Activated CD4-positive, alpha-beta T cell treated with anti-CD3 and anti-CD28 coated beads, Interleukin-2, amount 10 ng/mL, durations not matched to agents 24 days and 14 days (primary cell): ENCODE measurements at places on chromosomes 6 and 20. TPM values are rescaled to one million over a fixed set of nuclear protein-coding genes. Genes with fewer than 3 reads are reported as not detected.

Gene SLC17A2
- 0.14 TPM in 1 of 2 replicates, not detected in the other for total RNA-seq

Gene PI16
- total RNA-seq, result not detected in 2 replicates

DNA sequence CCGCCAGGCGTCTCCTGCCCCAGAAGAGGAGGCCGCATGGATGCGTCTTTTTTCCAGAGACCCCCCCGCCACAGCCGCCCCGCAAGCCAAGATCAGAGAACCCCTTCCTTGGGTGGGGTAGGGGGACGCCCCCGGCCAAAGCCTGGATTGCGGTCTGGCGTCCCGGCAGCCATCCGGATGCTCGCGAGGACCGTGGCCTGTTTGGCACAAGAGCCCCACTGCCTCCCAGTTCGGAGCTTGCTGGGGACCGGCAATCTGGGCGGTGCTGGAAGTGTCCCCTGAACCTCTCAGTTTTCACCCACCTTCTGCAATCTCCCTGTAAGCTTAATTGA, 924 bp downstream of the FAM162B start:
- H3K4me1 ChIP-seq, result peaks cover 6% of the 10 kb centered on the region
- no peaks in the 10 kb centered on the region for H3K36me3 ChIP-seq
- no peak for DNase-seq
- H3K27ac ChIP-seq, result no peak overlapping the region
- peaks cover 59% of the 10 kb centered on the region for H3K27me3 ChIP-seq
- H3K4me3 ChIP-seq, result peak overlapping the region; percentile 64

Gene HCRTR2
- total RNA-seq, result not detected in 2 replicates

- H3K4me1 ChIP-seq, result peaks cover 15% of the 10 kb centered on the region
- H3K27ac ChIP-seq, result peak overlapping the region; percentile 88
- peak; percentile 80 for DNase-seq
- no peaks in the 10 kb centered on the region for H3K36me3 ChIP-seq
- peaks cover 3% of the 10 kb centered on the region for H3K27me3 ChIP-seq
- peak overlapping the region; percentile 73 for H3K4me3 ChIP-seq
Observed at GRCh38 chr20:63751471-63752271, 12.1 kb downstream of the SLC2A4RG start.

DNA sequence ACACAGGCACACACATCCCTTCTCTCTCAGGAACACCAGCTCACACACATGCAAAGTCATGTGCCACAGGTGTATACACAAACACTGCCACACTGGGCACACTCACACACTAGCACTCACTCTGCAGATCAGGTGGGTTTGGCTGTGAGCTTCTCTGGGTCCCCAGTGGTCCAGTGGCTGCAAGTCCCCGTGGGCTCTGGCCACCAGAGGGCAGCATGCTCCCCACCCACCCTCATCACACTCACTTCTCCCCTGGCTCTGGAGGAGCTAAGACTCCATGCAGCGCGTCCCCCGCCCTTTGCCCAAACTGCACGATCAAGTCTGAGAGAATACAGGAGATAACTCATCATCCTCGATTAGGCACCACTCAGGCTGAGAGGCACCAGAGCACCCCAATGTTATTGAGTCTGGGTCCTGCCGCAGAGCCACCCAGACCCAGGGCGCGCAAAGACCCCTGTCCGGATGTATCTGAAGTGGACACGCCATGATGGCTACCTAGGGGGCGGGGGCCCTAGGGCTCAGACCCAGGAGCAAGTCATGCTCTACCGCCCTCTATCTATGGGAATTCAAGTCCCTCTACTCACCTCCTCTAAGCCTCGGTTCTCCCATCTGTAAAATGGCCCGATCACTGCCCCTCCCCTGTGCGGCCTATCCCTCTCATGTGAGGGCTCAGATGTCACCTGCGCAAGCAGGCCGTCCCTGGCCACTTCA, 90.5 kb downstream of the GRM4 start:
- H3K4me1 ChIP-seq, result peaks cover 4% of the 10 kb centered on the region
- no peak overlapping the region for H3K4me3 ChIP-seq
- H3K27me3 ChIP-seq, result no peaks in the 10 kb centered on the region
- peak; percentile 86 for DNase-seq

Gene FILIP1
- total RNA-seq, result not detected in 2 replicates

Gene PPP1R3G
- 0.05 TPM in 2 replicates for total RNA-seq

Gene APOM
- 2.5 and 3.4 TPM in 2 replicates for total RNA-seq

GRCh38 chr6:85421972-85422371, 27.9 kb upstream of the NT5E start:
- no peak overlapping the region for H3K27ac ChIP-seq
- H3K4me3 ChIP-seq, result no peak overlapping the region
- DNase-seq, result no peak

Gene APCDD1L
- total RNA-seq, result not detected in 2 replicates

DNA sequence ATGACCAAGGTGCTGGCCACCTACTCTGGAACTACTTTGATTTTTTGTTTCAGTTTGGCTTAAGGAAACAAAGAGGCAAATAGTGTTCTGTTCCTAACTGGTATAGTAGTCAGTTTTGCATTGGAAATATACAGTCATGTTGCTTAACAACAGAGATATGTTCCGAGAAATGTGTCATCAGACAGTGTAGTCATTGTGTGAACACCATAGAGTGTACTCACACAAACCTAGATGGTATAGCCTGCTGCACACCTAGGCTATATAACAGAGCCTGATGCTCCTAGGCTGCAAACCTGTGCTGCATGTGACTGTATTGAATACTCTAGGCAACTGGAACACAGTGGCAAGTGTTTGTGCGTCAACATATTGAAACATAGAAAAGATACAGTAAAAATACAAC, 80.4 kb downstream of the ARID1B start:
- no peak for DNase-seq
- peaks cover 48% of the 10 kb centered on the region for H3K4me1 ChIP-seq
- H3K36me3 ChIP-seq, result peaks cover 4% of the 10 kb centered on the region
- no peaks in the 10 kb centered on the region for H3K27me3 ChIP-seq

GRCh38 chr6:164072240-164072666, 657.7 kb downstream of the QKI start:
- no peaks in the 10 kb centered on the region for H3K36me3 ChIP-seq
- DNase-seq, result no peak
- no peak overlapping the region for H3K4me3 ChIP-seq
- no peaks in the 10 kb centered on the region for H3K27me3 ChIP-seq
- H3K4me1 ChIP-seq, result no peaks in the 10 kb centered on the region

Gene SLC32A1
- not detected in 2 replicates for total RNA-seq

DNA sequence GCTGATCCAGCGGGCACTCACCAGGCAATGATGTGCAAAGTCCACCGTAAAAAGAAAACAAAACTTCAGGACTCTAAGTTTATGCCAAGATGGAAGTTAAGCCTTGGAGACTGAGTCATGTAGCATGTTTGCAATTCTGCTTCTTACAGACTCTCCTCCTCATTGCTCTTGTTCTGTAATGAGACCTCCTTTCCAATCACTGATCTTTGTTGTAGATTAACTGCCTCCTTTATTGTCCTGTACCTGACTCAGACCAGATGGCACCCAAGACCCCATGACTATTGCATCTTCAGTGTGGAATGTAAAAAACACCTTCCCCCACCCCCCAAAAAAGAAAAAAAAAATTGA, 11.2 kb downstream of the NEU1 start:
- H3K36me3 ChIP-seq, result peaks cover 2% of the 10 kb centered on the region
- H3K4me3 ChIP-seq, result no peak overlapping the region
- H3K4me1 ChIP-seq, result no peaks in the 10 kb centered on the region
- DNase-seq, result no peak
- no peaks in the 10 kb centered on the region for H3K27me3 ChIP-seq

- no peaks in the 10 kb centered on the region for H3K27me3 ChIP-seq
- H3K4me3 ChIP-seq, result no peak overlapping the region
- H3K27ac ChIP-seq, result no peak overlapping the region
- no peaks in the 10 kb centered on the region for H3K36me3 ChIP-seq
- H3K4me1 ChIP-seq, result no peaks in the 10 kb centered on the region
Observed at GRCh38 chr6:120875900-120876299, 458.4 kb downstream of the TBC1D32 start.
